Small intestine (tissue), 16 donors: ENCODE measurements at places on chromosomes 6 and 20. TPM values are rescaled to one million over a fixed set of nuclear protein-coding genes. Genes with fewer than 3 reads are reported as not detected.

DNA sequence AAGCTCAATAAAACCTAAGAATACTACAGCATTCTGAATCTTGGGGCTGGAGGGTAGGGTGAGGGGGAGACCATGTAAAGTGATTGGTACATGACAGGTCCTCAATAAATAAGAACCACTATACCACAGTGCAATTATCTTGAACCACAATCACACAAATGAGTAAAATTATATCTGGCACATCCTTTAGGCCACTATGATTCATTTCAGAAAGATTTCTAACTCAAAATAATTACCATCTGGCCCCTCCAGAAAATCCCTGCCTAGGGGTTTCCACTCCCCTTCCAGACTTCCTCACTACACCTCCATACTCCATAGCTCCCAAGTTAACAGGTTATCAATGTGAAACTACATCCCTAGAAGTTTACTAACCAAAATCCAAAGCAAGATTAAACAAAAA is 19.7 kb downstream of the AKIRIN2 start:
- peaks cover 10% of the 10 kb centered on the region for H3K4me1 ChIP-seq
- no peak overlapping the region for H3K27ac ChIP-seq
- peaks cover 7% of the 10 kb centered on the region for H3K36me3 ChIP-seq
- H3K27me3 ChIP-seq: no peaks in the 10 kb centered on the region
- H3K4me3 ChIP-seq: no peak overlapping the region
- no peak for DNase-seq

DNA sequence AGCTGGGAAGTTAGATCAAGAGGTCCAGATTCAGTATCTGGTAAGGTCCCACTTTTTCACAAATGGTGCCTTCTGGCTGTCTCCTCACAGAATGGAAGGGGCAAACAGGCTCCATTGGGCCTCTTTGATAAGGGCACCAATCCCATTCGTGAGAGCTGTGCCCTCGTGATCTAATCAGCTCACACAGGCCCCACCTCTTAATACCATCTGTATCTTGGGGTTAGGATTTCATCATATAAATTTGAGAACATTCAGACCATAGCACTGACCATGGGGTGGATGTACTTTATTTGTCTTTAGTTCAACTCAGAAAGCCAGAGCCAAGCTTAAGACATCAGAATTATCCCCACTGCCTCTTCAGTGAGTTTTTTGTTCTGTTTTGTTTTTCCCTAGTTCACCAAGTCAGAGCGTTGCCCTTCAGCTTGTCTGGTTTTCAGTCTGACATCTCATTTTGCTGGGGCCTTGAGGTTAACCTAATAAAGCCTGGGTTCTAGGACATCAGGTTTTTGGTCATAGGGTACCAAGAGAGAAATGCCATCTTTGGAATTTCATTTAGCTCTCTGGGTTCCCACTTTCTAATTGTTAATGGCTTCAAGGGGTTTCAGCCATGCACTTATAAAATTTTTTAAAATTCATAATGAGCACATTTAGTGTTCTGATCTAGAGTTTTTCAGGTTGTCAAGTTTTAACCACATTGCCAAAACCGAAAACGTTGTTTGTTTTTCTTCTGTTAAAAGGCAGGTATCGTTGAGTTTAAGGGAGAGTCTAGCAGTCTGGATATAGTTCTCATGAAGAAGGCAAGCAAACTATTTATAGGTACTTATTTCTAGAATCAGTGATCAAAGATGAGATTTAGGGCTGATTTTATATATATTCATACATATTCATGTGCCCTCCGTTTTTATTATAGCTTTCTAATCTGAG is 19.0 kb downstream of the SENP6 start:
- H3K4me3 ChIP-seq: no peak overlapping the region
- peaks cover 12% of the 10 kb centered on the region for H3K36me3 ChIP-seq
- peaks cover 12% of the 10 kb centered on the region for H3K4me1 ChIP-seq
- no peaks in the 10 kb centered on the region for H3K27me3 ChIP-seq
- H3K27ac ChIP-seq: peak overlapping the region; percentile 40

The TPMT gene
- polyA plus RNA-seq: 72.5 TPM

The FAM217A gene
- polyA plus RNA-seq: 0.65 TPM

DNA sequence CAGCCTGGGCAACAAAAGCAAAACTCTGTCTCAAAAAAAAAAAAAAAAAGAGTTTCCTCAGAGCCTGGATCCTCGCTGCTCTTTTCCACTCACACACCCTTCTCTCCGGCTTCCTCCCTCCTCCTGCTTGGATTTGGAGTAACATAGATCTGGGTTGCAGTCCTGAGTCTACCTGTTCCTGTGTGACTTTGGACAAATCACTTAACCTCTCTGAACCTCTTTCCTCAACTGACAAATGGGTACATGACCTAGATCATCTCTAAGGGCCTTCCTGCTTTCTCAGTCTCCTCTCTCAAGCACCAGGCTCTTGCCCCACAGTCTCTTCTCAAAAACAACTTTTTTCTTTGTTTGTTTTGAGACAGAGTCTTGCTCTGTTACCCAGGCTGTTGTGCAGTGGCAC is 5.6 kb upstream of the R3HDML start:
- no peak overlapping the region for H3K27ac ChIP-seq
- no peak for DNase-seq
- H3K36me3 ChIP-seq: no peaks in the 10 kb centered on the region

DNA sequence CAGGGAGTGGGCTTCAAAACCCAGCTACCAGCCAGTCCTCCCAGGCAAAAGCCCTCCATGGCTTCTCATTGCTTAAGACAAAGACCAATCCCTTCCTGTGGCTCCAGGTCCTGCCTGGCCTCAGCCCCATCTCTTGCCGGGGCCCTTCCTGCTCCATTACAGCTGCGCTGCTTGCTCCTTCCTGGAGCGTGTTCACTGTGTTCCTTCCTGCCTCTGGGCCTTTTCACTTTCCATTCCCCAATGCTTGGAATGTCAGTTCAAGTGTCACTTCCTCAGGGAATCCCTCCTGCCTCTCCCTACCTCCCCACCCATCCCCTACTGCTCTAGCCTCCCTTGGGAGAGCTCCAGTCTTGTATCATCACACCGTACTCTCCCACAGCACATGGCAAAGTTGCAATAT is 11.1 kb upstream of the ITPR3 start:
- DNase-seq: no peak
- H3K27me3 ChIP-seq: no peaks in the 10 kb centered on the region
- H3K4me1 ChIP-seq: peaks cover 37% of the 10 kb centered on the region
- H3K36me3 ChIP-seq: no peaks in the 10 kb centered on the region
- no peak overlapping the region for H3K4me3 ChIP-seq
- H3K27ac ChIP-seq: peak overlapping the region; percentile 1

The B3GAT2 gene
- 0.22 TPM for polyA plus RNA-seq
